ENCODE measurements at places on chromosomes 2 and 18. TPM values are rescaled to one million over a fixed set of nuclear protein-coding genes. Genes with fewer than 3 reads are reported as not detected.

GRCh38 chr2:127451981-127452380, 33.8 kb downstream of the PROC start:
- no peak overlapping the region for H3K4me3 ChIP-seq
- H3K4me1 ChIP-seq: no peaks in the 10 kb centered on the region
- no peak overlapping the region for H3K27ac ChIP-seq
- no peaks in the 10 kb centered on the region for H3K27me3 ChIP-seq
- H3K36me3 ChIP-seq: no peaks in the 10 kb centered on the region
- no peak for DNase-seq

The PRKAG3 gene
- total RNA-seq: not detected

GRCh38 chr2:174035981-174036742, 71.0 kb upstream of the SP3 start:
- no peaks in the 10 kb centered on the region for H3K27me3 ChIP-seq
- no peak overlapping the region for H3K4me3 ChIP-seq
- no peak for DNase-seq
- no peaks in the 10 kb centered on the region for H3K36me3 ChIP-seq
- peaks cover 3% of the 10 kb centered on the region for H3K4me1 ChIP-seq

- H3K27me3 ChIP-seq: no peaks in the 10 kb centered on the region
- no peak for DNase-seq
- H3K4me1 ChIP-seq: no peaks in the 10 kb centered on the region
- H3K27ac ChIP-seq: no peak overlapping the region
These were observed 19.2 kb upstream of the SIGLEC15 start for GRCh38 chr18:45806226-45806625.

- H3K4me1 ChIP-seq: no peaks in the 10 kb centered on the region
- H3K36me3 ChIP-seq: no peaks in the 10 kb centered on the region
- H3K27me3 ChIP-seq: no peaks in the 10 kb centered on the region
- no peak for DNase-seq
- H3K27ac ChIP-seq: no peak overlapping the region
These were observed 55.2 kb downstream of the TTC21B start for GRCh38 chr2:165898381-165898780.

DNA sequence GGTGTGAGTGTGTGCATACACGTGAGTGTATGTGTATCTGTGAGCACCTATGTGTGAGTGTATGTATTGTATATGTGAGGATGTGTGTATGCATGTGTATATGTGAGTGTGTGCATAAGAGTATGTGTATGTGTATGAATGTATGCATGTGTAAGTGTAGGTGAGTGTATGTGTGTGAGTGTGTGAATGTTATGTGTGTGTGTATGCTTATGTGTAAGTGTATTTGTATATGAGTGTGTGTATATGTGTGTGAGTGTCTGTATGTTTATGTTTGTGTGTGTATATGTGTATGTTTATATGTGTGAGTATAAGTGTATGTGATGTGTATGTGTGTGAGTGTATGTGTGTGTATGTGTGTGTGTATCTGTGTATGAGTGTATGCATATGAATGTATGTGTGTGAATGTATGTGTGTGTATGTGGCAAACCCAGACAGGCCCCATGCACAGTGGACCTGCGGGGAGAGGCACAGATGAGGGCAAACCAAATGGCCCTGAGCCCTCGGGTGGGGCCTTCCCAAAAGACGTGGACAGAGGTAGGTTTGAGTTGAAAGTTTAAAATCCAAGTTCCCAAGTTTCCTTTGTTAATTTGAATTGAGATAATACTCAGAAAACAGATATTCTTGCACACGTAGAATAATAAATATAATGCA, 51.5 kb downstream of the EDAR start:
- H3K4me3 ChIP-seq: no peak overlapping the region
- H3K36me3 ChIP-seq: no peaks in the 10 kb centered on the region
- no peak overlapping the region for H3K27ac ChIP-seq

- H3K4me3 ChIP-seq: no peak overlapping the region
- no peaks in the 10 kb centered on the region for H3K36me3 ChIP-seq
- no peak for DNase-seq
- H3K27ac ChIP-seq: no peak overlapping the region
- H3K4me1 ChIP-seq: no peaks in the 10 kb centered on the region
These were observed 100.7 kb upstream of the CCDC195 start for GRCh38 chr2:224816816-224817215.

GRCh38 chr2:200417366-200417765, 92.5 kb downstream of the KCTD18 start:
- no peak for DNase-seq
- H3K4me1 ChIP-seq: no peaks in the 10 kb centered on the region
- H3K4me3 ChIP-seq: no peak overlapping the region
- no peak overlapping the region for H3K27ac ChIP-seq

DNA sequence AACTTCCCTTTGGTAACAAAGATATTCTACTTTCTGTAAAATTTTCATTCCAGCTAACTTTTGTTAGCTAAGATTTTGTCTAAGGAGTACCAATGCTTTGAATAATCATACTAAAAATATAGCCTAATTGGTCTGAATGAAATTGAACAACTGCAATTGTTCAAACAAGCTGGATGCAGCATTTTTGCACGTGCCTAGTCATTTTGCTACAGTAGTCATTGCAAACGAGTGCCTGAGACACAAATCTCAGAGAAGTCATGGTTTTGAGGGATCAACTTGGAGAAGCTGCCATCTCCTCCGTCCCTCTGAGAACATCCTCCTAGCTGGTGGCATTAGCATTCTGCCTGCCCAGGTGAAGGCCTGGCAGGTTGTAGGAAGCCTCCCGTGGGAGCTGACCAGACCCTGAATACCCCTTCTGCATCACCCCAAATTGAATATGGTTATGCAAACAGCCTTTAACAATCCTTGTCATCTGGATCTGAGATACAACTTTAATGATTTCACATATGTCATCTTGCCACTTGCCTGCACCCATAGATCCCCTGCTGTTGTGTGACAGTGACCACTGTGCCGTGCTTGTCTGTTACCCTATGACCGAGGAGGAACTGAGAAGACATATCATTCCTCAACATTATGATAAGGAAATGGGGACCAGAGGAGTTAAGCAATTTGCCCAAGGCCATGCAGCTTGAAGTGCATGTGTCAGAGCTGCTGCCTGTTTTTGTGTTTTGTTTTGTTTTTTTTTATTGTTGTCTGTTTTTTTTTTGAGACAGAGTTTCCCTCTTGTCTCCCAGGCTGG, 29.1 kb upstream of the MGAT4A start:
- H3K4me3 ChIP-seq: no peak overlapping the region
- H3K4me1 ChIP-seq: peaks cover 6% of the 10 kb centered on the region
- no peak for DNase-seq
- no peaks in the 10 kb centered on the region for H3K36me3 ChIP-seq
- H3K27me3 ChIP-seq: no peaks in the 10 kb centered on the region
- no peak overlapping the region for H3K27ac ChIP-seq

All from uterus (tissue), 4 donors.